RWPE2 (cell line): ENCODE measurements at places on chromosomes 16 and 17.

GRCh38 chr17:53525590-53525989 lies 297.1 kb upstream of the KIF2B start:
- no peak overlapping the region for H3K4me3 ChIP-seq
- no peaks in the 10 kb centered on the region for H3K36me3 ChIP-seq
- no peak overlapping the region for H3K27ac ChIP-seq

DNA sequence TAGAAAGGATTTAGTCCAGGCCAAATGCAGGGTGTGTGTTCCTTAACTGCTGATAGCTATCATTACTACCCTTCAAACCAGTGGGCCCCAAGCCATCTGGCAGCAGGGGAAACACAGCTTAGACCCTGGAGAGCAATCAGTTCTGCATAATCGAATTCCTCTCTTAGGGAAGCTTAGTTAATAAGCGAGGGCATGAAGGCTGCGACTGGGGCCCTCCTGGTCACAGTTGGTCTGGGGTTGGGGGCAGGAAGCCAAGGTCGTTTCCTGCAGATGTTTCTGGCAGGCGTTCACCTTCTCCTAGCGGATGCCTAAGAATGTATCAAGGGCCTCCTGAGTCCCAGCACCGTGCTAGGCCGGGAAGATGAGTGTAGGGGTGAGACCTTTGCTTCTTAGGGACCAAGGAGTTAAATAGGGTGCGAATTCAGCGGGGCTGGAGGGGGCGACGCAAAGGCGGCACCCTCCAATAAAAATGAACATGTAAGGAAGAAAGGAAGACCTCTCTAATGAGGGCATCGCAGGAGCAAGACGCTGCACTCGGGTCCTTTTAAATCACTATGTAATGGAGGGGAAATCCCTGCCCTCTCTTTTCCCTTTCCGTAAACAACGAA lies 16.5 kb upstream of the EEF2K start:
- no peaks in the 10 kb centered on the region for H3K27me3 ChIP-seq
- H3K27ac ChIP-seq = peak overlapping the region; percentile 58
- H3K4me1 ChIP-seq = peaks cover 15% of the 10 kb centered on the region
- H3K36me3 ChIP-seq = no peaks in the 10 kb centered on the region

GRCh38 chr16:65717846-65718245 lies 596.0 kb upstream of the CDH11 start:
- no peak overlapping the region for H3K27ac ChIP-seq
- DNase-seq = no peak
- no peaks in the 10 kb centered on the region for H3K4me1 ChIP-seq
- H3K36me3 ChIP-seq = no peaks in the 10 kb centered on the region
- no peak overlapping the region for H3K4me3 ChIP-seq

DNA sequence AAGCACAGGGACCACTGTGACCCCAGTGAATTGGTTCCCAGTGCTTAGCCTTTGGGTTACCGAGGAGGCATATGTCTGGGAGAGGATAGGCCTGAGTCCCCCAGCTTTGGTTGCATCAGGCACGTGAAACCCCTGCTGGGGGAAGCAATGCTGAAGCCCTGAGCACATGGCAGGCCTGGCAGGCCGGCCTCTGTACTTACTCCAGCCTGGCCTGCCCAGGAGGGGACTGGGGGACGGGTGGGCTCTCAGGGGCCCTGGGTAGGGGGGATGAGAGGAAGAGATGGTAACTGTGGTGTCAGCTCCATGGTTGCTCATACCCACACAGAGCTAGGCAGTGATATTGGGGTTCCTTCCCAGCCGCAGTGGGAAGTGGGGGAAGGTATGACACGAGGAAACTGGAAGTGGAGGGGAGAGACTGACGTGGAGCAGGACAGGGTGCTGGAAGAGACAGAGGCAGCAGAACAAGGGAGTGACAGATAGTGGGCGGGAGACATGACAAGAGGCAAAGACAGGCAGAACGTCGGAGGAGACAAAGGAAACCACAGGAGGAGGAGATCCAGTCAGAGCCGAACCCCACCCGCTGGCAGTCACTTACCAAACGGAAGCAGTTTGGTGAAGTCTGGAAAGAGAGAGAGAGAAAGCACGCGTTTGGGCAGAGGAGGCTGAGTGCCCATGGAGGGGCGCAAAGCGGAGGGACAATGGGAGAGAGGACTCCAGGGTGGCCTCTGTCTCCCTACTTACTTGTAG lies 9.1 kb downstream of the TMEM208 start:
- H3K4me1 ChIP-seq = peaks cover 10% of the 10 kb centered on the region
- DNase-seq = no peak
- no peaks in the 10 kb centered on the region for H3K27me3 ChIP-seq
- peaks cover 94% of the 10 kb centered on the region for H3K36me3 ChIP-seq
- H3K4me3 ChIP-seq = no peak overlapping the region

GRCh38 chr17:18318771-18319450 lies 3.8 kb downstream of the SMCR8 start:
- peaks cover 9% of the 10 kb centered on the region for H3K4me1 ChIP-seq
- H3K36me3 ChIP-seq = peaks cover 50% of the 10 kb centered on the region
- no peaks in the 10 kb centered on the region for H3K27me3 ChIP-seq

DNA sequence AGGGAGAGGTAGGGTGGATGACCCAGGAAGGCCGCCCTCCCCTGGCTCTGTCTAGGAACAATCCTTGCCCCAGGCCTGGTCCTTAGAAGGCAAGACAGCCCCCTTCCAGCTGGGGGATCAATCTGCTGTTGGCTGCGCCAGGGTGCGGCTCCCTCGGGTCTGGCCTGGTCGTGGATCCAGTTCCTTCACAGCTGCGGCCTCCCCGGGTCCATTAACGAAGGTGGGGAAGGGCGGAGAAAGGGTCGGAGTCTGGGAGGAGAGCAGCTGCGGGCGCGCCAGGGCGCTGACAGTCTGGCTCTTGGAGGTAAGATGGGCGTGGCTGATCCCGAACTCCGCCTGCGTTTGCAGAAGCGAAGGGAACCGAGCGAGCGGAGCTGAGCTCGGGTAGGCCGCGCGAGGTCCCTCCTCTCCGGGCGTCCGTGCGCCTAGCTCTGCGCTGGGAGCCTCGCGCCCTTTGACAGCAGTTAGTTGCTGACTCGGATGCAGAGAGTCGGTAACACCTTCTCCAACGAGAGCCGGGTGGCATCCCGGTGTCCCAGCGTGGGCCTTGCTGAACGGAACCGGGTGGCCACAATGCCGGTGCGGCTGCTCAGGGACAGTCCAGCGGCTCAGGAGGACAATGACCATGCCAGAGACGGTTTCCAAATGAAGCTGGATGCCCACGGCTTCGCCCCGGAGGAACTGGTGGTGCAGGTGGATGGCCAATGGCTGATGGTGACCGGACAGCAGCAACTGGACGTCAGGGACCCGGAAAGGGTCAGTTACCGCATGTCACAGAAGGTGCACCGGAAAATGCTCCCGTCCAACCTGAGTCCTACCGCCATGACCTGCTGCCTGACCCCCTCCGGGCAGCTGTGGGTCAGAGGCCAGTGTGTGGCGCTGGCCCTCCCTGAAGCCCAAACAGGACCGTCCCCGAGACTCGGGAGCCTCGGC lies at the start of gene HSPB9:
Gene HSPB9, plus strand, starts transcription at position 434 of the 933 bp plus-strand sequence. Its CDS starts 47 bp downstream, at position 481.
- peaks cover 7% of the 10 kb centered on the region for H3K4me1 ChIP-seq
- no peak within 1 kb of the TSS for H3K27ac ChIP-seq
- no peaks in the 10 kb centered on the region for H3K27me3 ChIP-seq
- no peak within 1 kb of the TSS for H3K4me3 ChIP-seq
- H3K36me3 ChIP-seq = peaks cover 33% of the 10 kb centered on the region

DNA sequence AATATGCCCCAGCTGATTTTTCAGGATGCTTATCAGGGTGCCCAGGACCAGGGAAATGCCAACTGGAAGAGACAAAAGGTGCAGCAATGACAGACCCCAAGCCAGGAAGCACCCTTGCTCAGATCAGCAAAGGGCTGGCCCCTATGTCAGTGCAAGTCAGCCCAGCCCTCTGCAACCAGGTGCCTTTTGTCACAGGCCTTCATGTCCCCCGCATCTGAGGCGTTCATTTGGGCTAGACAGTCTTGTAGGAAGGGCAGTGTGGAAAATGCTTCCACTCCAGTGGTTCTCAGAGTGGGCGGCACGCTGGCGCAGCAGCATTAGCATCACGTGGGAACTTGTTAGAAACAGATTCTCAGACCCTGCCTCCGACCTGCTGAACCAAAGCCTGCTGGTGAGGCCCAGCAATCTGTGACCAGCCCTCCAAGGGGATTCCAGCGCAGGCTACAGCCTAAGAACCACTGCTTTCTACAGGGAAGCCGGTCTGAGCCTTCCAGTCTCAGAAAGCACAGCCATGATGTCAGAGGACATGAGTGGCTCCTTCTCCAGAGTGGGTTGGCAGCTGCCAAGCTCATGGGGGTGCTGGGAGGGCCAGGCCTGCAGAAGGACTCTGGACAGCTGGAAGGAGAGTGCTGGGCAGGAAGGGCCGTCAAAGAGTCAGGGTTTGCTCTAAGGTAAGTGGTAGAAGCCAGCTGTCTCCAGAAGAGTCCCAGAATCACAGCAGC lies 13.1 kb downstream of the SLC47A2 start:
- no peak for DNase-seq
- no peaks in the 10 kb centered on the region for H3K36me3 ChIP-seq
- H3K27ac ChIP-seq = no peak overlapping the region

DNA sequence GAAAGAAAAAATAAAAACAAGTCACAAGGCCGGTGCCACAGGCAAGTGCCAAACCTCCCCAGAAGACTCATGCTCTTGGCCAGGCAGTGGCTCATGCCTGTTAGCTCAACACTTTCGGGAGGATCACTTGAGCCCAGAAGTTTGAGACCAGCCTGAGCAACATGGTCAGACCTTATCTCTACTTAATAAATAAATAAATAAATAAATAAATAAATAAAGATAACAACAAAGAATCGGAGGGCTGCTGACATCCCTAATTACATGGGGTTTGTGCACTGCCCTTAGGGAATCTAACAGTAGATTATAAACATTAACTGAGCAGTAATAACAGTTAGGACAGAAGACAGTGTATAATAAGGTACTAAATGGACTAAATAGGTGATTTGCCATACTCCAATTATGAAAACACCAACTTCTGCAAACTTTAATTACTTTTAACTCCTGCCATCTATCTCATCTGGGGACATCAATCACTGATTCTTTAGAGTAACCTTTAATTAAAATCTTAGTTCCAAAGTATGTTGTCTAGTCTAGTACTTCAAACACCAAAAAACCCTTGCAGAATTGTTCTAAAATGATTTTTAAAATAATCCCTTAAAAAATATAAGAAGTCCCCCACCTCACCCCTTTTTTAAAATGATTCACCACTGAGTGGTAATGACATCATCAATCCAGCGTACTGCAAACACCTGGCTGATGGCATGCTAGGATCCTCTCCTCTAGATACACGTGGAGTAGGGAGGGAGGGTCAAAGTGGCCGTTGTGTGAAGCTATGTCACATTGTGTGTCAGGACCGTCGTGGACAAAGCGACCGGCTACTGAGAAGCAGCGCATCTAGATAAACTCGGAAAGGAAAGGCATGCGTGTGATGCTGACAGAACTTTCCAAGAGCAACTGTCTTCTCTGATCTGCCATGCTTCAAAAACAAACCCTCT lies 28.5 kb downstream of the CYTH1 start:
- no peaks in the 10 kb centered on the region for H3K36me3 ChIP-seq
- no peak for DNase-seq

DNA sequence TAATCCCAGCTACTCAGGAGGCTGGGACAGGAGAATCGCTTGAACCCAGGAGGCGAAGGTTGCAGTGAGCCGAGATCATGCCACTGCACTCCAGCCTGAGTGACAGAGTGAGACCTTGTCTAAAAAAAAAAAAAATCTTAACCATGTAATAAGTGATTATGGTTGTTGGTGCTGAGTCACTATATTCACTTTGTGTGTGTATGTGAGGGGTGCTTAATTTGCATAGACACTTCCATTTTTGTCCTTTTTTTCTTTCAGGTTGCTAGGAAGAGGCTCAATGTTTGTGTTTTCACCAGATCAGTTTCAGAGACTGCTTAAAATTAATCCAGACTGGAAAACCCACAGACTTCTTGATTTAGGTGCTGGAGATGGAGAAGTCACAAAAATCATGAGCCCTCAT lies 18.2 kb downstream of the METTL9 start:
- H3K36me3 ChIP-seq = peaks cover 44% of the 10 kb centered on the region
- H3K4me3 ChIP-seq = no peak overlapping the region
- H3K27me3 ChIP-seq = no peaks in the 10 kb centered on the region
- no peak overlapping the region for H3K27ac ChIP-seq
- no peak for DNase-seq

GRCh38 chr17:78399693-78400144 lies 21.3 kb downstream of the PGS1 start:
- no peak overlapping the region for H3K4me3 ChIP-seq
- H3K27ac ChIP-seq = peak overlapping the region; percentile 80
- DNase-seq = no peak
- H3K36me3 ChIP-seq = peaks cover 97% of the 10 kb centered on the region
- no peaks in the 10 kb centered on the region for H3K27me3 ChIP-seq
- H3K4me1 ChIP-seq = peaks cover 25% of the 10 kb centered on the region

DNA sequence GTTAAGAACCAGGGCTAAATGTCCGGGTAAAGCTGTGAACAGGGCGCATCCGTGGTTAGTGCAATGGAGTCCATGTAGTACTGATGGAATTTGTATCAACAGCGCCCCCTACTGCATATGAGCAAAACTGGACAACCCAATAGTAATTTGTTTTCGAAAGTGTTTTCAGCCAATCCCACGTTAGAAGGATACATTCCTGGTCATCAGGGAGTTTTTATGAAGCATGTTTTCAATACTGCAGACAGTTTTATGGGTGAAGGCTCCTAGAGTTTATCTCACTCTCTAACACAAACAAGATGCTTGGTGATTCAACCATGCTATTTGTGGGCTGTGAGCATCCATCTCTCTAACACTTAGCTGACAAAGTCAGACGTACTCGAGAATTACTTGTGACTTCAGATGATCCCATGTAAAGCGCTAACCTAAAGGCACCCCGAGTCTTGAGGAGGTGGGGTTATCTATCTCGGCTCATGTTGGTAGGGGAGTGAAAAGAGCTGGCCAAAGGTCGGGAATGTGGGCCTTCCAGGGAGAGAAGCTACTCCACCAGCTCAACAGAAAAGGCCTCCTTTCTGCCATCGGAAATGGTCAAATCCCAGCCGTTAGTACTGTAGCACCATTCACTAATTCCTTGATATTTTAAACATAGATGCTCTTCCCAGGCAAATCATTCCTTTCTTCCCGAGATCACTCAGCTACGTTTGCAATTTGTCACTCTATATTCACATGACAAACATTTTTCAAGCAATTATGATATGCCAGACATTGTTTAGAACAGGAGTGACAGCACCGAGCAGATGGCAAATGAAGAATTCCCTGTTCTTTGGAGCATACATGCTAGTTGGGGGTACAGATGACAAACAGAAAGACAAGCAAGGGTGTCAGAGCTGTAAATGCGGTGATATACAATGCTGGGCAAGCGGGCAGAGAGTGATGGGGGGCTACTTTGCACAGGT lies 46.9 kb upstream of the HNF1B start:
- no peaks in the 10 kb centered on the region for H3K27me3 ChIP-seq
- DNase-seq = no peak
- no peaks in the 10 kb centered on the region for H3K4me1 ChIP-seq
- no peak overlapping the region for H3K4me3 ChIP-seq
- no peak overlapping the region for H3K27ac ChIP-seq
- H3K36me3 ChIP-seq = no peaks in the 10 kb centered on the region

- no peak overlapping the region for H3K4me3 ChIP-seq
- H3K36me3 ChIP-seq = peaks cover 6% of the 10 kb centered on the region; the same call in 1 of the 2 replicates
- H3K4me1 ChIP-seq = peaks cover 8% of the 10 kb centered on the region
- H3K27ac ChIP-seq = no peak overlapping the region
These were observed 4.1 kb downstream of the MSRB1 start for GRCh38 chr16:1938910-1939309.
